Activated naive CD8-positive, alpha-beta T cell treated with anti-CD3 and anti-CD28 coated beads, Interleukin-2, amount 10 ng/mL, durations not matched to agents 7 days and 5 days (primary cell): ENCODE measurements at places on chromosomes 12 and 14.

- DNase-seq = no peak
Observed at GRCh38 chr12:57008178-57008577, 1.8 kb upstream of the ZBTB39 start.

DNA sequence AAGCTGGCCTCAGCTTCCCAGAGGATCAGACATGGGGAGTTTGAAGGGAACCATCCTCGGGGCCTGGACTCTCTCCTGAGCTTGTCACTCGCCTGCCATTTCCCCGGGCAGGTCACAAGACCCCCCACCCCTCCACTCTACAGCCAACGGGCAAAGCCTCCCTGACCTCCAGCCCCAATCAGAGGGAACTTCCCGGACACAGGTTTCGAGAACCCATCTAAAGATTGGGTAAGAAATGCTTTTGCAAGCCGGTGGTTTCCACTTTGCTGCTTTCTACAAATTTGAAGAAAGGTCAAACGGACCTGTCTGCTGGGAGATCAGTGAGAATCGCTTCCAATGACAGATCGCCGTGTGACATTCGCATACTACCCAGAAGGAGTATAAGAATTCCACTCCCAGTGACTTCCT is 89.6 kb downstream of the SCARB1 start:
- DNase-seq = no peak

DNA sequence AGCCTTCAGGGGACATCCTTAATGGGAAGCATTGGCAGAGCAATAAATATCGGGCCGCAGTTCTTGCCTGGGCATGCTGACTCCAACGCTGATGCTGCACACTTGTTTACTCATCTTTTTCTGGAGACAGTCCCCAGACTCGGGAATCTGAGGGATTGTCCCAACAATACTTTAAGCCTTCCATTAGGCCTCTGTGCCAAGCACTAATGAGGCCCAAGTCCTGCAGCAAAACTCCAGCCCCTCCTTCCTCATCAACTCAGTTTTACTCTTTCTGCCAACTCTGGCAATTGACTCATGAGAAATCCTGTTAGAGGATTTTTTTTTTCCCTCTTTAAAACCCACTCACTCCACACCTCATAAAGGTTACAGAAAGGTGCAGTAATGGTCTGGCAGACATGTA is 233.4 kb upstream of the PELI2 start:
- no peak for DNase-seq

- DNase-seq = peak; percentile 27
Observed at GRCh38 chr14:104432611-104433231, 146.8 kb upstream of the C14orf180 start.

DNA sequence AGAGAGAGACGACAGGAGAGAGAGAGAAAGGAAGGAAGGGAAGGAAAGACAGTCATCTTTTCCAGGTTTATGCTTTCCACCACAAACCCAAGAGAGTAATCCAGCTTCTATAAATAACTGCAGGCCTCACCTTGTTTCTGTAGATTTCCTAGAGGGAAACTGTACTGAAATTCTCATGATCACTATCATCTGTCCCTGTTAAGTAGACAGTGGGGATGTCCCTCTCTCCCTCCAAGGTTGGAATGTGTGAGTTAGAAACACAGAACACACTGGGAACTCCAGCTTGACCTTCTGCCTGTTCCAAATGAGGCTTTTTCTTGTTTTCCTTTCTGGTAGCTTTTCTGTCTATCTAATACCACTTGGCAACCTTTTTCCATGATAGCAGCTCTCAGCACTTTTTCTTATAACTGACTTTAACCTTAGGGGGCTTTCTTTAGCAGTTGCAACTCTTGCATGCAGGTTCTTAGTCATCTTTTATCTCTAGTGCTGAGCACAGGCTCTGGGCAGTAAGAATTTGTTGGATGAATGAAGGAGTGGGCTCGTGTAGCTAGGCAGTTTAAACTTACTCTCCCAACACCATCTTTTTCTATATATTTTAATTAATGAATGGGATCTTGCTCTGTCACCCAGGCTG is 22.8 kb upstream of the FBXO33 start:
- DNase-seq = no peak

GRCh38 chr12:53502331-53502730 is 1.2 kb downstream of the TARBP2 start:
- no peak for DNase-seq

GRCh38 chr14:77306851-77307496 is 13.7 kb downstream of the POMT2 start:
- DNase-seq = no peak
